ENCODE measurements at places on chromosomes 1 and 21.

- DNase-seq: peak; percentile 46
These were observed 43.4 kb upstream of the PIGV start for GRCh38 chr1:26744075-26744959.

DNA sequence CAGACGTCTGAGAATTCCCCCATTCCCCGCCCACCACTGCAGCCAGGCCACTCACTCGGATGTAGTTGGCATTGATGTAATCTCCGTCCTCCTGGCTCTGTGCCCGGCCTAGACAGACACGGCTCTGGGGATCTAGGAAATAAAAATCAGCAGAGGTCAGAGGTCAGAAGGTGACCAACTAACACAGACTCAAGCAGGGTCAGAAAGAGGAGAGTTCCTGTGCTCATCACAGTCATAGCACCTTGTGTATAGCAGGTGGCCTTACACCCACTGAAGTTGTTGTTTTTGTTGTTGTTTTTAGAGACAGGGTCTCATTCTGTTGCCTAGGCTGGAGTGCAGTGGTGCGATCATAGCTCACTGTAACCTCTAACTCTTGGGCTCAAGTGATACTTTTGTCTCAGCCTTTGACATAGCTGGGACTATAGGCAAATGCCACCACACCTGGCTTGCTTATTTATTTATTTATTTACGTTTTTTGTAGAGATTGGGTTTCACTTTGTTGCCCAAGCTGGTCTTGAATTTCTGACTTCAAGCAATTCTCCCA, 4.9 kb downstream of the PTPN7 start:
- no peak for DNase-seq

DNA sequence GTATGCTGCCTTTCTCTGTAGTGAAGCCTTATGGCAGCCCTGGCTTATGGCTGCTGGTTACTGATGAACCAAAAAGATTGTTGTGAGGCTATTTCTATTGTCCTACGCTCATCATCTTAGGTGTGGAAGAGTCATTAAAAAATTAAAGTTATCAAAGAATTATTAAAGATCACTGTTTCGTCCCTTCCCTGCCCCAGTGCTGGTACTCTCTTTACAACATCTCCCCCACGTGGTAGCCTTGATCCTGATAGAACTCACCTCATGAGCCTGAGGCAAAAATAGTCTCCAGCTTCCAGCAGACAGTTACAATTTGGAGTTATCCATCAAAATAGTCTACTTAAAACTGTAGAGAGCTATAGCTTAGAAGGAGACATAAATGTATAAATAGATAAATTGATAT, 201.5 kb downstream of the S1PR1 start:
- DNase-seq: no peak

- DNase-seq: no peak
These were observed 13.6 kb downstream of the PPFIA4 start for GRCh38 chr1:203039609-203040512.

DNA sequence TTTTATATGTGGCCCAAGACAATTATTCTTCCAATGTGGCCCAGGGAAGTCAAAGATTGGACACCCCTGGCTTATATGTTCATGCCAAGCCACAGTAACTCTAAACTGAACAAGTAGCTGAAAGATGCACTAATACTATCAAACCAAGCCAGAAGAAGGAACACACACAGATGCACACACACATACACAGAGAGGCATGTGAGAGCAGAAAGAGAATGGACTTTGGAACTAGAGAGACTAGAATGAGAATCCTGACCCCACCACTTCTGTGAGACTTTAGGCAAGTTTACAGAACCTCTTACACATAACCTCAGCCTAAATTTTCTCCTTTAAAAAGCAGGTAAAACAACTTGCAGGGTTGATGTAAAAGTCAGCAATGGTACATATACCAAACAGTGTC, 11.2 kb upstream of the TMEM81 start:
- no peak for DNase-seq

GRCh38 chr1:44678626-44679025, 4.1 kb downstream of the ARMH1 start:
- no peak for DNase-seq

- DNase-seq: no peak
These were observed 66.3 kb upstream of the PRDX6 start for GRCh38 chr1:173410794-173411236.

GRCh38 chr1:55070293-55071164, 31.2 kb downstream of the PCSK9 start:
- DNase-seq: no peak

GRCh38 chr1:41664861-41665640, 180.6 kb upstream of the EDN2 start:
- DNase-seq: peak; percentile 39

GRCh38 chr21:44436111-44436611, 19.1 kb upstream of the LRRC3 start:
- DNase-seq: no peak

- DNase-seq: peak; percentile 14
These were observed 15.0 kb downstream of the CITED4 start for GRCh38 chr1:40847023-40847745.

DNA sequence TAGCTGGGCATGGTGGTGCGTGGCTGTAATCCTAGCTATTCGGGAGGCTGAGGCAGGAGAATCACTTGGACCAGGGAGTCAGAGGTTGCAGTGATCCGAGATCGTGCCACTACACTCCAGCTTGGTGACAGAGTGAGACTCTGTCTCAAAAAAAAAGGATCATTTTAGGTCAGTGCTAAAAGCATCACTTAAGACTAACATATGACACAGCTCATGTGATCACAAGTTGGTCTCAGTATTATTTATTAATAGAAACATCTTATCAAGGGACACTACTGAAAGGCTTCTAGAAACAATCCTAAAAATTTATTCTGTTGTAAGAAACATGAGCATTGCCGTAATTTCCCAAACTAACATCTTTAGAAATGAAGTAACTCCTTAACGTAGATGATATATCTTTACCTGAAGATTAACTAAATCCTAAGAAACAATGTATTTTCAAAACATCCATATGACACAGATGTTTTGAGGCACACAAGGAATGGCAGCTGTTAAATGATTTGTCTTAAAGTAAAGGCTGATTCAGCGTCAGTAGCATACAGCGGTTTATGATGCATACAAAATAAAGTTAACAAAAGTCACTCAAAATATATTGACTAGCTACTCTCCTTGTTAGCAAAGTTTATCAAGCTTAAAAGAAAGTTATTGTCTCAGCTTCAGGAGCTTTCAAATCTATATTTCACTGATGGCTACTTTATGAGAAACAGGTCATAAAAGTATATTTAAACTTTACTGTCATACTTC, 2.6 kb downstream of the NIBAN1 start:
- no peak for DNase-seq

DNA sequence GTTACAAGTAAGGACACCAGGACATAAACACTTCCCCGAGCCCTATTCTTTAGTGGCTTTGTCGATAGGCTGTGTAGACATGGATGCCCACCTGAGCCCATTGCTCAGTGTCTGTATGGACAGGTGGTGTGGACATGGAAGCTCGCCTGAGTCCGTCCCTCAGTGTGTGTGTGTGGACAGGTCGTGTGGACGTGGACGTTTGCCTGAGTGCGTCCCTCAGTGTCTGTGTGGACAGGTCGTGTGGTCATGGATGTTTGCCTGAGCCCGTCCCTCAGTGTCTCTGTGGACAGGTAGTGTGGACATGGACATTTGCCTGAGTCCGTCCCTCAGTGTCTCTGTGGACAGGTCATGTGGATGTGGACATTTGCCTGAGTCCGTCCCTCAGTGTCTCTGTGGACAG, 38.7 kb upstream of the COL6A2 start:
- DNase-seq: no peak

- no peak for DNase-seq
These were observed 352 bp downstream of the MEX3A start for GRCh38 chr1:156081917-156082308.

DNA sequence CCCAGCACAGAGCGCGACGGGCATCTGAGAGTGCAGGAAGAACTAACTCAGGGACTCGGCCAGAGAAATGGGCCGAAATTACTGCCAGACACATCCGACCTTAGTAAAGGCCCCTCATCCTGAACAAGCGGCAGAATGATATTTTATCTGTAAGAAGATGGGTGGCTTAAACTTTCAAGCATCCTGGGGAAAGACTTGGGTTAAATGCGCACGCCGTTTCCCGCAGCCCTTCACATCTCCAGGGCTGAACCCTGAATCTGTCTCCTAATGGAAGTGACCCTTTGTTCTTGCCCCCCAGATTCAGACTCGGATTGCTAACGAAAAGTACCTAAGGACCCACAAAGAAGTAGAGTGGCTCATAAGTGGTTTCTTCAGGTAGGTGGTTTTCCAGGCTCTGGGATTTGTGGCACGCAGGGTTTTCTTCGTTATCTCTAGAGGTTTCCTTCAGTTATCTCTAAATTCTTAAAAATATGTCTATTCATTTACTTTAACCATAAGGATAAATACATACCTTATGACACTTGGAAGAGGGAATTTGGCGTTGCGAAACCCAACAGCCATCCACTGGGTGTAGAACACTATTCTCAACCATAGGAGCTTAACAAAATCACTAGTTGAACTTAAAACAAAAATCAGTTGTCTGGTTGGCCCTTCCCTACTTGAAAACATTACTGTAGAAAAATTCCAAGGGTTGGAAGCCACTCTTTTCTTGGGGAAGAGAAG, 627 bp downstream of the RIIAD1 start:
- no peak for DNase-seq

DNA sequence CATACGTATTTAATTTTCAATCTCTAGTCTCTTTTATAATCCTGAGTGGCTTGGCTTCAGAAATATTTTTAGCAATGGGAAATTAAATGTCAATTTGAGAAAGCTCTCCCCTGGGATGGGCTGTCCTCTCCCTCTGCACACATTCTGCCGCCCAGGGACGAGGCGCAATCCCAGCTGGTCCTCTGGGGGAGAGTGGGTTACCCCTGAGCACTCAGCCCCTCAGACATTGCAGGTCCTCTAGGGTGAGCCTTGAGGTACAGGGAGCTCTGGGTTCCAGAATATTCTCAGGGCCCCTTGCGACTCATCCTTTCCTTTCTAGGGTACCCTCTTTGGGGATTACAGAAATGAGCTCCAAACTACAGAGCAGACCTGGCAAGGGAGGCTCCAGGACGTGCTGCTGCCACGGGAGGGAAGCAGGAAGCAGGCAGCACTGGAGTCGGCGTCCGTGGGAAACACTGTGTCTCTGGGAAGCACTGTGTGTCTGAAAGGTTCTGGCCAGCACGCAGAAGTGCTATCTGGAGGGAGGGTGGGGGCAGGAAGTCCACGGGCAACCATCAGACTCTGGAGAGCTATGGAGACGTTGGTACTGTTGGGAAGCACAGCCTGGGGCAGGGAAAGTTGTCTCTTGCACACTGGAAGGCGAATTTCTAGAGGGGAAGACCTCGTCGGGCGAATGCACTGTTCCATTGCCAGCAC, 343.3 kb upstream of the VAMP3 start:
- DNase-seq: no peak

DNA sequence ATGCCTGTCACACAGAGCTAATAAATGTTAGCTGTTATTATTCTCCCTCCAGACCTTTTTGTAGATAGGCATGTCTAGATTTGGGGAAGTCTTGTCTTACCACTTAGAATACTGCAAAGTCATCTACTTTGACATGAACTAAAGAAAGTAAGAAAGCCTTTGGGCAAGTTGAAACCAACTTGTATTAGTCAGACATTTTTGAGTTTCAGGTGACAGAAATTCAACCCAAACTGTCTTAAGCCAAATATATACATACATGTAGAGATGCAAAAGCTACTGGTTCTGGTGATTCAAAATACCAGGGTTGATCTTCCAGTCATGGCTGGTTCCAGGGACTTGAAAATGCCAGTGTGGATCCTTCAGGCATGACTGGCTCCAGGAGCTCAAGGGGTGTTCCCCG, 276.8 kb upstream of the TMEM51 start:
- DNase-seq: no peak

DNA sequence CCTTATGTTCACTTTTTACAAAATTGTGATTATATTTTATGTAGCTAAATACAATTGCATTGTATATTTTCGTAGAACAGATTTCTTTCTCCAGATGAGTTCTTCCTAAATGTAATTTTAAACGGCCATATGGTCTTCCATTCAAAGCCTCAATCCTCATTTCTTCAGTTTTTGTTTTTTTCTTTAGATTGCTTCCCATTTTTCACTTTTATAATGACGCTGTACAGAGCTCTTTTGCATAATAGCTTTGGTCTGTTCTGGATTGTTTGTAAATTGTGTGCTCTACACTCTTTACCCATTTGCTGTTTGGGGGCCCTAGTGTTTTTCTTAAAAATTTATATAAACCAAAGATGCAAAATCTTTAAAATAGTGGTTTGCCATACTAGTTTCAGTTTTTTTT, 27.8 kb downstream of the AVPR1B start:
- DNase-seq: no peak

DNA sequence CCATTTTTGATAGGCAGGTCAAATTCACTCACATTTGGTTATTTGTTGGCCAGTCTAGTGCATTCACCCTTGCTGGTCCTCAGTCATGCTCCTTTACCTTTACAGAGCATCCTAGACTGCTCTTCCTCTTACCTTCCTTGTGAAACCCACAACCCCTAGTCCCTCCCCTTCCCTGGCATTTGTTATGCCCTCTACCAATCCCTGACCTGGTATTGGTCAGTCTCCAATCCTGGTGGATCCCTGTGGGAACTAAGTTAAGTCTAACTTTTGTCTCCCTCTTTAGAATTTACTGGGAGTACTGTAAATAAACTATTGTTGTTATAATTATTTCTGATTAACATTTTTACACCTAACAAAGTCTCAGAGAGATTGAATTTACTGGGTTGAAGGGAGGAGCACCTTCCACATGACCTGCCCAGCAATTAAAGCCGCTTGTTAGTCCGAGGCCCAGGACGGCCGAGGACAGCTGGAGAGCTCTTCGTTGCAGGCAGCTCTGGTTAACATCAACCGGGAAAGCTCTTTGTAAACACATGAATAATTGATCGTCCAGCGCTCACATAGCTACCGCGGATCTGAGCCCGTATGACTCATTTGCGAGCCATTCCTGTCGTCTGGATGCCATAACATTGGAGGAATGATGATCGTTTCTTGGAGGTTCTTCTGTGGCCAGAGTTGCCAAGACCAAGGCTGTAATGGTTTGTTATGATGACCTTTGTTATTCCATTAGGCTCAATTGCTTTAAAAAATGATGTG, 31.9 kb downstream of the MTARC1 start:
- DNase-seq: peak; percentile 69

DNA sequence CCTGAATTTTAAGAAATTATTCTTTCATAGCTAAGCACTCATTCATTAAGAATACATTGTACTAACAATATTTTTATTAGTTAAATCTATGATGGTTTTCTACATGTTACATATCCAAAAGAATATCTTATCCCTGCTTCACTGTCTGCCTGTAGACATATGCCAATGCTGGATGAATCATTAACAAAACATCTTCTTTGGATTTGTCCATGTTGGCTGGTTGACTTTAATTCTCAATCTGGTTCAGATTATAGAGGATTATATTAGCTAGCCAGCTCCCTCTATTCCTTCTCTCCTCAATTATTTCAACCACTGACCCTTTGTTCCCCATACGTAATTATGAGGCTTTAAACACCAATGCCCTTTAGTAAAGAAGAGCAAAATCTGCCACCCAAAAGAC, 138.9 kb upstream of the DMRTA2 start:
- no peak for DNase-seq

DNA sequence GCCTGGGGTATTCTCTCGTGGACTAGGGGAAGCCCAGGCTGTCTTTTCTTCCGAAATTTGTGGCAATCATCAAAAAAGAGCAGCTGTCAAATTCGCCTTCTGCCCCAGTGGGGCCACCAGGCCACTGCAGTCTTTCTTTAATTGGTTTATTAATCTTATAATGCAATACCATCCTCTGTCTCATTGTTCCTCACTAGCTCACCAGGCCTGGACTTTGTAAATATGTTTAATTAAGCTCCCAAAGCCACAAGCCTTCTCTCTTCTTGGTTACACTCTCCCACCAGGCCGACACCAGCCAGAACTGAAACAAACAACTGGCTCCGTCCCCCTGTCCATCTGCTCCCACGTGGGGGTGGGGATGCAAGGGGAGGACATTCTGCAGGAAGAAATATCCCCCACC, 22.0 kb upstream of the CAMK1G start:
- no peak for DNase-seq
